Stimulated activated naive CD8-positive, alpha-beta T cell treated with anti-CD3 and anti-CD28 coated beads, Interleukin-15, amount 100 ng/mL, for 72 hours (primary cell): ENCODE measurements at places on chromosomes 12 and 14.
A peak's percentile ranks its signal among the peaks of the same experiment; 100 is the strongest.

DNA sequence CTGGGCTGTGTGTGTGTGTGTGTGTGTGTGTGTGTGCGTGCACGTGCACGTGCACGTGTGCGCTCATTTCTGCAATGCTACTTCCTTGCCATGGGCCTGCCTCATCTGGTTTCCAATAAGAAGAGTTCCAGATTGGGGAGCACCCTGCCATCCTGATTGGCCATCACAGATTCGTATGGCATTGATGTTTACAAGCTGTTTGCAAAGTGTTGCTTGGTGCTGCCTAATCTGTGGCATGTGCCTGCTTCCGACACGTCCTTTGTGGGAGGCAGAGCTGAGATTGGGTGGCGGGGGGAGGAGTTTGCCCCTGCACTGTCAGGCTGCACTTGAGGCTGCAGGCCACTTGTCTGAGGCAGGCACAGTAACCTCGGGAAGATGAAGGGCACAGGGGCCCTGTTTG is 39.2 kb downstream of the SAMD4A start:
- no peak for DNase-seq

DNA sequence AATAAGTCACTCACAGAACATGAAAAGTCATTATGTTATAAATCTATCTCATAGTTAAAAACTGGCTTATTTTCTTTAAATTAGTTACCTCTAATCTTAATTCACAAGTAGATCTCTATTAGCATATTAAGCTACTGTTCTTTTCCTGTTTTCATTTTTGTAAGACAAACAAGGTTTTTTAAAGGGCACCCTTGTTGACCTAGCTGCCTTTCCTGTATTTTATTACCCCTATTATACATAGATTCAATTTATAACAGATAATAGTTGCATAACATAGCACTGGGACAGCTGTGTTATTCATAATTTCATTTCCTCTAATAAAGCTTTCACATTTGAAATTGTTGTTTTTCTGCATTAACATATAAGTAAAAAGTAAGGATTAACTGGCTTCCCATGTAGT is 1500.7 kb upstream of the FLRT2 start:
- no peak for DNase-seq

DNA sequence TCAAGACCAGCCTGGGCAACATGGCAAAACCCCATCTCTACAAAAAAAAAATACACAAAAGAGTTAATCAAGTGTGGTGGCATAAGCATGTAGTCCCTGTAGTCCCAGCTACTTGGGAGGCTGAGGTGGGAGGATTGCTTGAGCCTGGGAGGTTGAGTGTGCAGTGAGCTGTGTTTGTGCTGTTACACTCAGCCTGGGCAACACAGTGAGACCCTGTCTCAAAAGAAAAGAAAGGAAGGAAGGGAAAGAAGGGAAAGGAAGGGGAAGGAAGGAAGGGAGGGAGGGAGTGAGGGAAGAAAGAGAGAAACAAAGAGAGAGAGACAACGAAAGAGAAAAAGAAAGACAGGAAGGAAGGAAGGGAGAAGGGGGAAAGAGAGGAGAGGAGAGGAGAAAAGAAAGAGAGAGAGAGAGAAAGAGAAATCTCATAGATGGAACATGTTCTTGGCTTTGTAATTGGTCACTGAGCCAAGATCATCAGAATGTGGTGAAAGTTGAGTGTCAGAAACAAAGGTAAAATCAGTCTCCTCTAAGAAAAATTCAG is 26.8 kb upstream of the NAP1L1 start:
- no peak for DNase-seq

GRCh38 chr12:94169966-94170689 is 21.8 kb downstream of the PLXNC1 start:
- no peak for DNase-seq

DNA sequence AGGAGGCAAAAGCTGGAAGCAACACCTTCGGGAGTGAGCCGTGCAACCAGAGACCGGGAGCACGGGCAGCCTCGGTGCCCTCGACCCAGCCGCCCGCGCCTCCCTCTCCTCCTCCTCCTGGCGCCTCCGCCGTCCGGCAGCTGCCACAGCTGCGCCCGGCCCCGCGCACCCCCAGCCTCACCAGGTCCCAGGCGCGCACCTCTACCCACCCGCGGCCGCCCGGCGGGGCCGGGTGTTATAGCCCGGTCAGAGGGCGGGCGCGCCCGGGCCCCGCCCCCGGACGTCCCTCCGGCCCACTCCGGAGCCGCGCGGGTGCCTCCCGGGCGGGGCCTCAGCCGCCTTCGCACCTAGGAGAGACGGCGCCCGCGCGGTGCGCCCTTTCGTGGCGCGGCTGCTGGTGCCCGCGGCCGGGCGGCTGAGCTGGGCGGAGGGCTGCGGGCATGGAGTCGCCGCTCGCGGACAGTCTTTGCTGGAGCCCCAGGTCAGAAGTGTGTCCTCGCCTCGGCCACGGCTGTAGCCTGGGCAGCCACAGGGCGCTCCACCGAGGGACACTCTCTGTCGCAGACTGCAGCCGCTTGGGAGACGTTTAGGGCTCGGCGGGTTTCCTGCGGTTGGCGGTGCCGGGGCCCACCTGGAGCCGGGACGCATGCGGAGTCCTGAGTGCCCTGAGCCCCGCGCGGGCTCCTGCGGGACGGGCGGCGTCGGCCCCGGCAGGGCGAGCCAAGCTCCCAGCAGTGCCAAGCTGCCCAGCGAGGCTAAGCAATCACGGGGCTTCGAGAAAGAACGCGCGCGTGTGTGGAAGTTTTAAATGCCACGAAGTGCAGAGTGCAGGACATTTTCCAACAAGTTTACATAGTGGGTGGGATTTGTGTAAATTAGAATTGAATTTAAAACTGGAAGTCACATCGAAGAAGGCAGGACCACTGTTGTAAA is at the start of gene CPM:
TSS of gene CPM (minus strand) at position 211 of the 933 bp plus-strand sequence. CDS start 334 bp downstream, outside the sequence.
- peak; percentile 76 for DNase-seq

DNA sequence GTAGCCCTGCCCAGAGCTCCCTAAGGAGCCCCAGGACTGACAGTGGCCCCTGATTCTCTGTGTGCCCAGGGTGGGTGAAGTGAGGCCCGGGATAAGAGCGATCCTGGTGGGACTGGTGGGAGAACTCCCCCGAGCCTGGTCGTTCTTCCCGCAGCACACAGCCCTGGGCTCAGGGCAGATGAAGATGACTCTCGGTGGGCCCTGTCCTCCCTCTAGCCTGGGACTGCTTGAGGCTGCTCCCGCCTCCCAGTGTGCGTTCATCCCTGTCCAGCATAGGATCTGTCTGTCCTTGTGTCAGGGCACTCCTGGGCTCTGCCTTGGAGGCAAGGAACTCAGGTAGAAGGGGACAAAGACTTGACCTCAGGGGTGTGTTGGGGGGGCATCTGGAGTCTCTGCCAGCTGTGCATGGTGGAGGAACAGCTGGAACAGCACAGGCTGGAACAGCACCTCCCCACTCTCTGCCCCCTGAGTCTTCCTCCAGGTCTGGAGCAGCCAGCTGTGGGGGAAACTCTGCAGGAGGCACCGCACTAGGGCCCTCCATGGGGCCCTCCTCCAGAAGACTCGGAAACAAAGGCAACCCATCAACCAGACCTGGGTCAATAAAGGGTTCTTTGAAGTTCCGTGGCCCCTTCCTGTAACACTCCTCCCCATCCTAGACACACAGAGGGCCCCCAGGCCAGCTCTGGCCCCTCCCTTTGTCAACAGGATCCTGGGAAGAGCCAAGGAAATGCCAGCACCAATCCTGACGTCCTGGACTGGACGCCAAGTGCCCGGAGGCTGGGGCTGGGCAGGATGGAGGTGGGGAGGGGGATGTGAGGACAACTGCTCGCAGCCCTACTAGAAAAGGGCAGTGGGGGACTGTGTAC is 15.9 kb downstream of the FAIM2 start:
- DNase-seq: no peak

DNA sequence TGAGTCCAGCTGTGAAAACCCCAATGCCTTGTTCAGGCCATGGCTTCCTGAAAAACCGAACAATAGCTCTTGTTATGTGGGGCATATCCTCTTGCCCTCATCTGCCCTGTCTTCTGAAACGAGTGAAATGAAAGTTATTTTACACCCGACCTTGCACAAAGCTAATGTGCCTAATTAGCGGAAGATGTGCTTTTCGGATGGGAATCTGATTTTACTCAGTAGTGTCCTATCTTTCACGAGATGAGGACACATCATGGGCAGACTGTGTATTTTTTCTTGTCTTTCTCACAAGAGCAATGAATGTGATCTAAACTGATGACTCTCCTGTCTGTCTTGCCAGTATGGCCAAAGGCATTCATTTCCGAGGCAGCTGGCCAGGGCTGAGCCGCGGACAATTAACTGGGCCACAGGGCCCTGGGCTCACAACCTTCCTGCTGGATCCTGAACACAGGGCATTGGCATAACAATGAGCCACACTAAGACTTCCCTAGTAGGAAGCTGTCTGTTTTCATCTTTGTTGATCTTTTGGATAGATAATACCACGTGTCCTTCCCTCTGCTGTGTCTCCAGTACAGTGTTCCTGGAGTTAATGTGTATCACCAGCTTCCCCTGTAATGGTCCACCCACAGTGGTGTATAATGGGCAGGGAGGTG is 86.0 kb upstream of the HIF1A start:
- DNase-seq: no peak

- DNase-seq: no peak
Measured at GRCh38 chr14:102908766-102909455, 13.6 kb upstream of the AMN start.

DNA sequence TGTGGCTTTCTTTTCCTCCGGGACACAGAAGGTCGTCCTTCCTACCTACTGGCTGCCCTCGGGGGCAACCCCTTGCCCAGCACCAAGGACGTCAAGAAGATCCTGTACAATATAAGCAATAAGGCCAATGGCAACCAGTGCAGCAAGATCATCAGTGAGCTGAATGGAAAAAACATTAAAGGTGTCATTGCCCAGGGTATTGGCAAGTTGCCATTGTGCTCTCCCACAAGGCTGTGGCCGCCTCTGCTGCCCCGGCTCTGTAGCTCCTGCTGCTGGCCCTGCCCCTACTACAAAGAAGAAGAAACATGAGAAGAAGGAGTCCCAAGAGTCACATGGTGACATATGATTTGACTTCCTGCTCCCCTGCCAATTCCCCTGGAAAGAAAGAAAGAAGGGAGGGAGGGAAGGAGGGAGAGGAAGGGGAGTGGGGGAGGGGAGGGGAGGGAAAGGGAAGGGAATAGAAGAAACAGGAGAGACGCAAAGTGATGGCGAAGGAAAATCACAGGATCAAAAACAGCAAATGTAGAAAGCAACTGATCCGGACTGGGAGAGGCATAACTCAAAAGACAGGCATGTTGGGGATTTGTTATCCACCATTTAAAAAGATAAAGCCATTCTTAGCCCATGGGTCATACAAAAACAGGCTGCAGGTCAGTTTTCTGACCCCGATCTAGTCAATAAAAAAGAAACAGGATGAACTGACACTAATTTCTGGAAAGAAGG is 61.3 kb upstream of the RESF1 start:
- peak; percentile 42 for DNase-seq

DNA sequence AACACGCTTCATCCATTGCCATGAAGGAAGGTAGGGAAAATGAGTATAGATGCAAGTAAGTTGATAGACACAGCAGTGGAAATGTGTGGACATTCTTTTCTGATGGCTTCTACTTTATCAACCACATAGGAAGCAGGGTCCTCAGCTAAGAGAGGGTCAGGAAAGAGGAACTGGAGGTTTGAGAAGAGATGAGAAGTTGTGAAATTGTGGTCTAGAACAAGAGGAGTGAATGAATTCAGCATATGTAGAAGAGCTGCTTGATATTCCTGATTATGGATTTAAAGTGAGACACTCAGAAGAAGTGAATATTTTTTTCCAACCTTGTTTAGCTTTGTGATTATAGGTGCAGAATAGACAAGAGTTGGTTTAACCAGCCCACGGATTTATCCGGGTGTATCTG is 128.5 kb downstream of the SLC15A5 start:
- no peak for DNase-seq

GRCh38 chr12:103600967-103601728 is 14.1 kb downstream of the STAB2 start:
- DNase-seq: no peak

DNA sequence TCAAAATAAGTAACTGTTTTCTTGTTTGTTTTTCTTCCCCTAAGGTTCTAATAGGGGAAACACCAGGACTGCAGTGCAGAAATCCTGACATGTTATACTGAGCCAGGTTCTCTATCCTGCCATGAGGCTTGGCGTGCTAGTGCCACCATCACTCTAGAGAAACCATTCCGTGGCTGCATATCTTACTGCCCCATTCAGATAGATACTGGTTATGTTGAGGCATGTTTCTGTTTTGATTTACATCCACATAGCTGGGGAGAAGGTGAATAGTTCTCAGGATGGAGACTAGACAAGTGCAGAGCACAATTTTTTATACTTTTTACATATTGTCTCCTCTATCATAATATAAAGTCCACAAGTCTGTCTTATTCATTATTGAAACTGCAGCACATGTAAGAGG is 11.5 kb downstream of the MAGOHB start:
- DNase-seq: no peak

DNA sequence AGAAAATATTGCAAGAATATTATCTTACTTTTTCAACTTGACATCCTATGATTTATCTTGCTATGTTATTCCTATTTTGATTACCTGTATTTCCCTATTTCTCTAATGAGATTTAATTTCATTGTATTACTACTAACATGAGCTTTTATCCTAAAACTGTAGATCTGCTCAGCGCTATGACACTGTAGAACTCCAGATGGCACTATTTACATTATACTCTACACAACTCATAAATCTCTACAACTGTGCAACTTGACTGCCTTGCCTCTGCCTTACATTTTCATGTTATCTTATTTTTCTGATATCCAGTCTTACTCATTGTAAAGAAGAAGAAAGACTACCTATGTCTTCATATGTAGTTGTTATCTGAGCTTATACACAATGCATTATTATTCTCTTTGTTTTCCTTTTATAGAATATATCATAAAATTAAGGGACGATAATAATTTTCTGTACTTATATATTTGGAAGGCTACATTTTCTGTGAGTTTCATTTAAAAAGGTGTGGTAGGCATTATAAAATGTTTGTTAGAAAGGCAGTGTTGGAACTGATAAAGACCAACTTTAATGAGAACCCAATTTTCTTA is 24.1 kb downstream of the NUP37 start:
- no peak for DNase-seq

DNA sequence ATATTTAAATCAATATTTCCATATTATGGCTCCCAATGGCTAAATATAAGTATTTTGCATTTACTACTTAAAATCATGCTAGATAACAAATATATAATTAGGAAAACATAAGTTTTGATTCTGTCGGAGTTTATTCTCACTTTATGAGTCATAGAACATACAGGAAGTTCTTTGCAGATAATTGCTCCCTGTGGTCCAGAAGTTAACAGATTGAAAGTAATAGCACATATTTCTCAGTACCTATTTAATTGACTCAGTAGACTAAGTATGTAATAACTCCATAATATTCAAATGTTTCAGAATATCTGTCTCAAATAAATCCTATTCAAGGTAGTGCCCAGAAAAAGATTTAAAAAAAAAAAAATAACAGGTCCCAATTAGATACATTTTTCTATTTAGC is 806.0 kb upstream of the ATXN7L3B start:
- no peak for DNase-seq

DNA sequence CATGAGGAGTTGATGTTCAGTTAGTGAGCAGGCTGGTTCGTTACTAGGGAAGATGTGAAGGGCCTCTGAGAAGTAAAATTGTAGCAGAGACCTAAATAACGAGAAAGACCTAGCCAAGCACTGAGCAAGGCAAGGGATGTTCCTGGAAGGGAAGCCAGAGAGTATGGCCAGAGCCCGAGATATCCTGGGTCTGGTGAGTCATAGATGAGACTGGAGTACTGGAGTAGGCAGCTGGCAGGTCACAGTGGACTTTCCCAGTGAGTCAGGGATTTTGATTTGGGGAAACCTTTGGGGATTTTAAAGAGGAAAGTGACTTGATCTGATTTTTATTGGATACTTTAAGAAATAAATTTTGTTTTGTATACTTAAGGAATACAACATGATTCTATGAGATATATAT is 369.0 kb downstream of the DIO2 start:
- DNase-seq: no peak

GRCh38 chr14:35133542-35134328 is 11.4 kb downstream of the PRORP start:
- DNase-seq: no peak
